Stimulated activated CD4-positive, alpha-beta T cell treated with anti-CD3 and anti-CD28 coated beads, Interleukin-15, amount 100 ng/mL, for 1 hour (primary cell): ENCODE measurements at places on chromosomes 2 and 18.

GRCh38 chr2:26678035-26678434 lies 14.5 kb upstream of the KCNK3 start:
- DNase-seq: no peak

GRCh38 chr2:102737431-102737830 lies 24.4 kb upstream of the TMEM182 start:
- no peak for DNase-seq

DNA sequence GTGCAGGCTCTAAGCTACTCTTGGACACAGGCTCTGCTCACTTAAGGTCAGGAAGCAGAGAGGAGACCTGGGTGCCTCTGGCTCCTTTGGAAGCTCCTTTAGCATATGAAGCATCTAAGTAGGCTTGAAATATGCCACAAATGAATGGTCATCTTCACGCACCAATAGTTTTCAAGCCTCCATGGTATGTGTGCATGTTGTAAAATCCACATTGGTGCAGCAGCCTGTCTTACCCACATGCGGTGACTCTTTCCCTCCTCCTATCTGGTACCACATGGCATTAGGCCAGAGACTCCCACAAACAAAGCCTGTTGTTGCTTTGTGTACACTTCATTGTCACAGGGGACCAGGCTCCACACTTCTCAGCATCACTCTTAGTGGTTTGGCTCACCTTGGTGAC lies 442.2 kb upstream of the RAB12 start:
- no peak for DNase-seq

GRCh38 chr2:106695919-106696318 lies 190.0 kb downstream of the ST6GAL2 start:
- no peak for DNase-seq

DNA sequence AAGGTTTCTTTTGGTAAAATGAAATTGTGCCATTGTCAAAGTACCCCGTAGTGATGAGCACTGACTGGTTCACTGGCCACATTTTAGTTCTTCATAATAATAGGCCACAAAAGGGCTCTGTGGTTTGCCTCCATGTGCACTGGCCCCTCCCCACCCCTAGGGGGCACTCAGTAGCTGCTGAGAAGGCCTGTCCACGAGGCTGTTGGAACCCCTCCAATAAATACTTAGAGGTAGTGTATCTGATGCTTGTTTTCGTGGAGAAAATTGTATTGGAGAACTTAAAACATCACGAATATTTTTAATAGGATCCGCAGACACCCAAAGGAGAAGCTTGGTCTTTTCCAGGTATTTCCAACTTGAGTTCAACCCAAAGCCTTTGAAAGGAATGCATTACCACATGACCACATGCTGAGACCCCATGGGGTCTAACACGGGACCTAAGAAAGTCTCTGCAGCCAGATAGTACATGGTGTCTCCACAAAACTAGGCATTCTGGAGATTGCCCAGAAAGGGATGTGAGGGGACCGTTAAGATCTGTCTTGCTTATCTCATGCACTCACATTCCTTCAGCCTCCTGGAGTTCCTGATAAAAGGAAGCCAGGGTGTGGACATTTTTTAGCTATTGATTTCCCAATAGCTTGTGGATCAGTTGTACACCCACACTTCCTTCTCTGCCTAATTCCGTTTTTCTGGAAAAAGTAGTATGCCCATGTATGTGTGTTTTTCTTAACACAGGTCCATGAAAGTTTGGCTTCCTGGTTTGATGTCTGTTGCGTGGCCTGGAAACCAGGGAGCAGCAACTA lies 28.5 kb upstream of the NOSTRIN start:
- DNase-seq: no peak

GRCh38 chr2:239949537-239949936 lies 75.6 kb downstream of the NDUFA10 start:
- DNase-seq: no peak

DNA sequence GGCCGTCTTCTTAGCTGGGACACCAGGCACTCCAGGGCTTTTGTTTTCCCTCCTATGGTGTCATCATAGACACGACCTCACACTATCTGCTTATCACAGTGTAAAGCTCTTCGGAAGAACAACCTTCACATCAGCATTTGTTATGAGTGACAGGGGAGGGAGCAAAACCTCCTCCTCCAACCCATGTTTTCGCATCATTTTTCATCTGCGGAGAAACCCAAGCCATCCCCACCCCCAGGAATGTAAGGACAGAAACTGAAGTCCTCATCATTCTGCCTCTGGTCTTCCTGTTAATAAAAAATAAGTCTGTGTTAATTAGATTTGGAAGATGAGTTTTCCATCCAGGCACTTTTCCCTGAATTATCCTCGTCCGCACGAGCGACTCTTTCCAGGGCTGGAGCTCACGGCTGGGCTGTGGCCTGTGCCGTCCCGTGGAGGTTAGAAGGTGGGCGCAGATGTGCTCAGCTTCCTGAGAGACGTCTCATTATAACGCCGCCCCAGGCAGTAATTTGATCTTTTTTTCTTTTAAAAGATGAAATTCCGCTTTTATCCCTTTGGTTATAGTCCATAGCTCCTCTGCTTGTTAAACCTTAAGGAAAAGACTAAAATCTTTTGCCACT lies 101.6 kb upstream of the TMEM18 start:
- no peak for DNase-seq

DNA sequence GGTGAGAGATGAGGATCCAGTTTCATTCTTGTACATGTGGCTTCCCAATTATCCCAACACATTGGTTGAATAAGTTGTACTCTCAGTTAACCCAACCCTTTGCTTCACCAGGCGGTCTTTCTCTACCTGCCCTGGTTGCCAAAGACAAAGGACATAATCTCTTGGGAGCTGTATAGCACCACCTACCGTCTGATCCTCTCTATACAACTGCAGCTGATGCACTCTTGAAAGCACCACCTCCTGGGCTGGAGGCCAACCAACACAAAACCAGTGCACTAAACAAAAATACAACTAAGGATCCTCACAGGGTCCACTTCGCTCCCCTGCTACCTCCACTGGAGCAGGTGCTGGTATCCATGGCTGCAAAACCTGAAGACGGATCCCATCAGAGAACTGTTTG lies 473.6 kb upstream of the NRXN1 start:
- DNase-seq: no peak

DNA sequence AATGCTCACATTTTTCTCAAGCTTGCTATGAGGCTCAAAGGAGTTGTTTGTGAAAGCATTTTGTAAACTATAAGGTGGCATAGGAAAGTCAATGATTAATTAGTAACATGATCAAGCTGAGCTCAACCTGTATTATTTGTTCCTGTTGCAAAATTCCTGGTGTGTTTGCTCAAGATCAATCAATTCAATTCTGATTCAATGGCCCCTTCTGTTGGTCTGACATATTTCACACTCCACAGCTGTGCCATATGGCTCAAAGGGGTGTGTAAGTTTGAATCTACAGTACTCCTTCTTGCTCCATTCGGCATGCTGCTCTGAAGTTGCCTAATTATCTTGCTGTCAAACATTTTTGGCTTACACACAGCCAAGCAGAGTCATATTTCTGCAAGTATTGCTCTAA lies 341.6 kb upstream of the LRP1B start:
- no peak for DNase-seq

DNA sequence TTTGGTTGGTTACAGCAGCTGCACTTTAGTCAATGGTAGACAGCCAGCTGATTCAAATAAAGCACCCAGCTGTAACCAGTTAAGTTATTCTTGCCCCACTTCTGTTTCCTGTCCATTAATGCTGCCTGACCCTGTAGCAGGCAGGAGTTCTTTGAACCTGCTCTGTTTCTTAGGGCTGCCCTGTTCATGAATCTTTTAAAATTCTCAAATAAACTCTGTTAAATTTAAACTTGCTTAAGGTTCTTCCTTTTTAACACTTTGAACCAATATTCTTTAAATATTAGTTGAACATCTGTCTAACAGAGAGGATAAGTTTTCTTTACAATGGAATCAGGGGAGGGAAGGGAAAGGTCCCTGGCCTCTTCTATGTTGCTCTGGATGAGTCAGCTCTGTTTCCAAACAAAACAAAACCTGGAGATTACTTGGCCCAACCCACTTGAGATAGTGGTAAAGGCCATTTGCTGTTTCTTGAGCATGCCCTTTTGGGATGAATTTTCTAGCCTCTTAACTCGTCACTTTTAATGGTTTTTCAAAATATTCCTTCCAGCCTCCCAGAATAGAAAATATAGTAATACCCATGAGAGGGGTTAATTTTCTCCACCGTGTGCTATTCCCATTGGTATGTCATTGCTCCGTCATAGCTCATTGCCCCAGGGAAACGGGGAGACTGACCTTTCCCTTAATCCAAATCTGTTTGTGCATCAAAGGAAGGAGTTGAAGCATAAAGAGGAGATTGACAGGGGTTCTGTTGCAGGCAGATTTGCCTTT lies 112.1 kb upstream of the FHL2 start:
- DNase-seq: no peak

GRCh38 chr2:238652771-238653157 lies 195.1 kb upstream of the TWIST2 start:
- no peak for DNase-seq

GRCh38 chr18:56306797-56307196 lies 331.6 kb downstream of the TXNL1 start:
- DNase-seq: no peak

DNA sequence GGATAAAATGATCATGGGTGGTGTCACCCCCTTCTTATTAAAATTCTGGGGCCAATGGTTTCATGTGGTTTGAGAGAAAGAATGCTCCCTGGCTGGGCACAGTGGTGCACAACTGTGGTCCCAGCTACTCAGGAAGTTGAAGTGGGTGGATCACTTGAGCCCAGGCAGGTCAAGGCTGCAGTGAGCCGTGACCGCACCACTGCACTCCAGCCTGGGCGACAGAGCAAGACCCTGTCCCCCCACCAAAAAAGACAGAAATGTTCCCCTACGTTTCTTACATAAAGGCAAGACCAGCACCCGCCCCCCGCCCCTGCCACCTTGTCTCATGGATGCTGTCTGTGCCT lies 53.0 kb upstream of the ID2 start:
- DNase-seq: no peak

DNA sequence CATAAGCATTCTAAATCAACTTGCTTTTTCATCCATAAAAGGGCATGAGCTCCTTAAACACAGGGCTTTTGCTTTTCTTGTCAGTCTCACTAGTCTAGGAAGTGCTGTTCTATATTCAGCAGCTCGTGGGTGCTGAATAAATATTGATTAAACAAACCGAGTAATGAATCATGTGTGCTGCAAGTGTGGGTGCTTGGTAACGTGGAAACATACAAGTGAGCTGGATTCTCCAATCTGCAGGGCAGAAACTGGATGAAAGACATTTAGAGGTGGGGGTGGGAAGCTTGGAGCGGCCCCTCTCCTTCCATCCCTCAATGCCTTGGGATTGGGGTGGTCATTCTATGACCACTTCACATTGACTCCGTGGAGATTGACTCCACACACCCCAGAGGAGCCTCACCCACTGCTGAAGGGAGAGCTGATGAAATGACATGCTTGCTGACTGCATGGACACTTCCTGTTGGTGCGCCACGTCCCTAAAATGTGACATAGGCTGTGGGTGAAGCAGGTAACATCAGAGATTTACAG lies 114.6 kb downstream of the DOCK10 start:
- peak; percentile 24 for DNase-seq

GRCh38 chr2:128440666-128441340 lies 122.1 kb upstream of the HS6ST1 start:
- DNase-seq: no peak

DNA sequence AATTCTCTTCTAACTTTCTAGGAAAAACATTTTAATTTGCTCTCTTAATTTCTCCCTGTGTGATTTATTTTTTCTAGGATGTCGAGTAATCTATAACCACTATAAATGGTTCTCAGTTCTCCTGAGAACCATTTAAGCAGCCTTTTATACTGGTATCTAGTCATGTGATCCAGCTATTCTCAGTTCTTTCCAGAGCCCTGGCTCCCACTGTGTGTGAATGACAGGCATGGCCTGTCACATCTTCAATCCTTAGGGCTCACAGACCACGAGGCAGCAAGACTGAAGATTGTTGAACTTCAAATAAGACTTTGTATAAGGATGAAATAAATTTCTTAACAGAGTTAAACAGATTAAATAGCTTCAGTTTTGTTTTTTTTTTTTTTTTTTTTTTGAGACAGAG lies 219.4 kb downstream of the HNMT start:
- DNase-seq: no peak

GRCh38 chr2:25700221-25700660 lies 26.9 kb upstream of the DTNB start:
- DNase-seq: no peak

- DNase-seq: no peak
Observed at GRCh38 chr2:190578158-190579057, 43.9 kb upstream of the NEMP2 start.

- DNase-seq: no peak
Observed at GRCh38 chr18:42275949-42276730, 321.1 kb downstream of the PIK3C3 start.

DNA sequence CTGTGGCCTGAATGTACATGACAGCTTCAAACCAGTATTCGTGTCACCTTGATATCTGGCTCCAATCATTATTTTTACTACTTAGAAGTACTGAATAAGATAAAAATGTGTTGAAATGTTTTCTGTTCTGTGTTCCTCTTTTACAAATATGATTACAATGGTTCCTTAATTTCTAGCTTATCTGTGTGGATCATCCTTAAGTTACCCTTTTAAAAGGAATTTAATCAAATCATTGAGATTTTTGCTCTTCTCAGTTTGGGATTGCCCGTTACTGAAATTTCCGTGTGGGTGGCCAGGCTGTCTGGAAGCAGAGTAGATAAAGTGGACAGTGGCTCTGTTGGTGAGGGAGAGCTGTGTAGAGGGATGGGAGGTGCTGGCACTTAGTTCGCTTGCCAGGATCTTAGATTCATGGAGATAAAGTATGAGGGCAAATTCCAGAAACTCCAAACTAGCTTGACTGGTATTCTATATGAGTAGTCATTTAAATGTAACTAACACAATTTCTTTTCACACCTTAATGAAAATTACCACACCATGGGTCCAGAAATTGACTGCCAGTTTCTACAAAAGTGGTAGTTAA lies 27.4 kb upstream of the SAG start:
- no peak for DNase-seq

- DNase-seq: no peak
Observed at GRCh38 chr18:26510337-26510736, 38.0 kb downstream of the KCTD1 start.

GRCh38 chr2:76506538-76506937 lies 795.8 kb upstream of the GCFC2 start:
- no peak for DNase-seq

DNA sequence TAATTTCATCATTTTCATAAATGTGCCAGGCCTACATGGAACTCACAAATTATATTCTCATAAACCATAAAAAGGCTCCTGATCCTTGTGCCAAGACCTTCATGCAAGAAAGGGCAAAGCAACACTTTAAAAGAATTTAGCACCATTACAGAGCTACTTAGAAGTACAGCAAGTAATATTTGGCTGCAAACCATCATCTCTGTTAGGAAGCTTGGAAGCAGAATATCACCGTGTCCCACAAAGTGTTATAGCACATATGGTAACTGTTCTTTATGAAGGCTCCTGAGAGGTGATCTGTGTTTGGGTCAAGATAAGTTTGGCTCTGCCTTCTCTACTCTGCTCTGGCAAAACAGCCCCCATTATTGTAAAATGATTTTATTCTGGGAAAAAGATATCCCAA lies 59.7 kb upstream of the KCNJ3 start:
- no peak for DNase-seq
